BJ (cell line): ENCODE measurements at places on chromosomes 6 and 20.

DNA sequence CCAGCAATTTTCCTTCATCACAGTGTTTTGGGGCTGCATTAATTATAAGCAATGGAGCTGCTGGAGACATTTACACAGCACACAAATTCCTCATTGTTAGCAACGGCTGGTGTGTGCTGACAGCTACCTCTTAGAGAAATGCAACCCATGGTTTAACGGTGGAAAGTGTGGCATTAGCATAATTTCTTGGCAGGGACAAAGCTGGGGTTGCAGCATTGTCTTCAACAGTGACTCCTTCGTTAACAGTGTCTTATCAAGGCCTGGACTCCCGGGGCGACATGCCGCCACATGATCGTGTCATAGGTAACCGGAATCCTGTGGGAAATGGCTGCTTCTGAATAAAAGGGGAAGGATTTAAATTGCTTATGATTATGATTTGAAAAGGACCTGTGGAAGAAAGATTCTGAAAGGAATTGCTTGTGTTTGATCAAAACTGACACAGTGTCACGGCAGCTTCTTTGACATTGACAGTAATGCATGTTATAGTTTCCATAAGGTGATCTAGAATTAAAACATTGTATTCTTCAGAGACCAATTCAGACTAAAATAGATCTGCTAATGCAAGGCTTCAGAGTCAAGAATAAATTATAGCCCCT, 128.0 kb downstream of the UST start:
- DNase-seq: no peak

- no peak for DNase-seq
Observed at GRCh38 chr20:23625236-23625964, 12.4 kb downstream of the CST3 start.

DNA sequence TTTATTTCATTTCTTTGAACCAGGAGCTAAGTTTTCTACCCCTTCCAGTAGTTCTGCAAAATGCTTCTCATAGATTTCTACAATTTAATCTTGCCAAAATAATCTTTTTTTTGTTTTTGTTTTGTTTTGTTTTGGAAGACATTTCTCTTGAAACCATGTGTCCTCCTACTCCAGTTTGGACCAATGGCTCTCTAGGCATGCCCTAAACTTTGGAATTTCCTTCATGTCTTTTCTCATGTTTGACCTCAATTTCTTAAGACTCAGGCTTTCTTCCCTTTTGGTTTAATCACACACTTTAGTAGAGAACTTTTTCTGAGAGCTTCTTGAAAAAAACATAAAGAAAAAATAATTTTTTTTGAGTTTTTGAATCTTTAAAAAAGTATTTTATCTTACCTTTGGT, 173.8 kb downstream of the GJA1 start:
- DNase-seq: no peak

GRCh38 chr6:63573899-63574553, 1.7 kb downstream of the LOC128125822 start:
- no peak for DNase-seq

DNA sequence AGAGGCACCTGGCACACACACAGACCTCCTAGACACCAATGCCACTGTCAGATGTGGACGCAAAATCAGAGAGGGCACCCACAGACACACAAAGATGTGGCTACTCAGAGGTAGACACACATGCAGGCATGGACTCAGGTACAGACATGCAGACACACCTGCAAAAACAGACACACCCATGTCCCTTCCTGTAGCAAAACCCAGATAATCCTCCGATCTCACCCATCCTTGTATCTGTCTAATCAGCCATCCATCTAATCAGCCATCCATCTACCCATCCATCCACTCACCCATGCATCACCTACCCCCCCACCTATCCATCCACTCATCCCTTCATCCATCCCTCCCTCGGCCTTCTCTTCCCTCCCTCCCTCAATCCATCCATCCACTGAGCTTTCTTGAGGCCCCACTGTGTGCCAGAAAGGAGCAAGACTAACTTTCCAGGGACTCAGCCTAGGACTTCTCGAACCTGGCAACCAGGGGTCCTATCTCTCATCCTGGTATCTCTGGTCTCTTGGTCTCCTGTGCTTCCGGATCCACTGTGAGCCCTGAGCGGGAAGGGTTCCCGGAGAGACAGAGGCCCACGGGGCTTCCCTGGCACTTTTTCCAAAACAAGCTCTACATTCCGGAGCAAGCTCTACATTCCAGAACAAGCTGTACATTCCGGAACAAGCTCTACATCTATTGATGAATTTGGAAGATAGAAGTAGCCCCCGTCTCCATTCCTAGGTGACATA, 1.1 kb upstream of the TGM2 start:
- no peak for DNase-seq
